Activated T-helper 1 cell treated with Interleukin-2 at 50 U/mL for 16 hours (primary cell): ENCODE measurements at places on chromosomes 16 and 17.

GRCh38 chr17:45310380-45311324 is 6.2 kb downstream of the MAP3K14 start:
- DNase-seq = no peak

DNA sequence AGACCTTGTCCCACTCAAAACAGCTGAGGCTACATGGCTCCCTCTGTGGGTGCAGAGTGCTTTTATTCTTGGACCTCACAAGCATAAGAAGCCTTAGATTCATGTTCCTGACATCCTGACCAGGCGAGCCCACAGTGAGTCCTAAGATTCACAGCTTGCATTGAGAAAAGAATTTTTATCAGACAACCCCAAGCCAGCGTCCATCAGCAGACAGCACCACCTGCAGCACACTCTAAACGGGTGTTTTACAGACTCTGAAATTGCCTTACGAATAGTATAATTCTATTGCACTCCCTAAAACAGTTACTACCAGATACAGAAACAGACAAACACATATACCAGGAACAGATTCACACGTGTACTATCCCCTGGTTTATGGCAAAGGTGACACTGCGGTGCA is 31.9 kb downstream of the C16orf78 start:
- no peak for DNase-seq

GRCh38 chr17:82772026-82772425 is 20.2 kb downstream of the TBCD start:
- DNase-seq = no peak

GRCh38 chr17:17150448-17150800 is 55.7 kb downstream of the PLD6 start:
- DNase-seq = no peak

- no peak for DNase-seq
These were observed 70.3 kb downstream of the N4BP1 start for GRCh38 chr16:48539485-48540221.

DNA sequence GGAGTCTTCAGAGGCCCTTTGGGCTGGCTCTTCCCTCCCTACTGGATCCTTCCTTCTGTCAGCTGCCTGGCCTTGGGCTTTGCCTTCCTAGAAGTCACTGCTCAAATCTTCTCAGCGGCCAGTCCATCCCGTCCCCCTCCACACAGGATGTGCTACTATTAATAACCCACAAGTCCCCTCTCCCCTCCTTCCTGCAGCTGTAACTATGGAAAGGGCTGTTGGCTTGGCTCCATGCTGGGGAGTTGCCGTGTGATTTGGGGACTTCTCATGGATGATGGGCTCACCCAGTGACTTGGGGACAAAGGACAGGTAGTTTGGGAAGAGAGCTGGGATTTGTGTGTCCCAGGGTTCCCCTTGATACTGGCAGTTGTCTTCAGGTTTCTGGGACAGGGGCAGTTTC is 19.4 kb downstream of the TMEM94 start:
- DNase-seq = no peak
